ENCODE measurements at places on chromosomes 3 and 15.

- no peak for DNase-seq
Observed at GRCh38 chr3:181741417-181741816, 29.7 kb downstream of the SOX2 start.

DNA sequence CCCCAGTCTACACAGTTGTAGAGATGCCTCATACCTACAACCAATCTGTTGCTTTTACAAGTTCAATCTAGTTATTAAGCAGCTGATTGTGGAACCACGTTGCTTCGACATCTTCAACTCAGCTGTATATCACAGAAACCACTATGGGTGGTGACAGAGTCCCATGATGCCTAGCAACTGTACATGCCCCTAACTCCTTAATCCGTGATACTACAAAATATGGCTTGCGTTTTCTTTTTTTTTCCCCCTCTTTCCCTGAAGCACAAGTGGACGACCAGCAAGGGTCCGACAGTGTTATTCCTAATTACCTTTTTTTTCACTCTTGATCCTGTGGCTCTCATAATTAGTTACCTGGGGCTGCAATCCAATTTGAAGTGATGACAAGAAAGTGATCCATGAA lies 478.6 kb downstream of the FOXP1 start:
- no peak for DNase-seq

- DNase-seq: no peak
Observed at GRCh38 chr15:47796830-47797229, 79.5 kb downstream of the SEMA6D start.

DNA sequence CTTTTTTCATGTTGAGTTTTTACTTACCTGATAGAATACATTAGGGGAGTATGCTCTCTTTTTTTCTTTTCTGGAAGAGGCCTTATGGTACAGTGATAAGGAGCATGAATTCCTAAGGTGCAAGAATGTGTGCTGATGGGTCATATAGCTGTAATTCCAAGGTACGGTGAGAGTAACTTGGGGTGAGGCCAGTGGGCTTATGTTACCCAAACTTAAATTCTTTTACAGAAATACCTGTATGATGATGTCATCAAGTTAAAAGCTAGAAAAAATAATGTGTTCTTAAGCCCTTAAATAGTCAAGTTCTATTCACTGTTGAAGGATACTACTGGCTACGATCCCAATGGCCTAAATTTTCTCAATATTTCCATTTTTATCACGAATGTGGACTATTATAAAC lies 111.2 kb downstream of the GMPS start:
- no peak for DNase-seq

DNA sequence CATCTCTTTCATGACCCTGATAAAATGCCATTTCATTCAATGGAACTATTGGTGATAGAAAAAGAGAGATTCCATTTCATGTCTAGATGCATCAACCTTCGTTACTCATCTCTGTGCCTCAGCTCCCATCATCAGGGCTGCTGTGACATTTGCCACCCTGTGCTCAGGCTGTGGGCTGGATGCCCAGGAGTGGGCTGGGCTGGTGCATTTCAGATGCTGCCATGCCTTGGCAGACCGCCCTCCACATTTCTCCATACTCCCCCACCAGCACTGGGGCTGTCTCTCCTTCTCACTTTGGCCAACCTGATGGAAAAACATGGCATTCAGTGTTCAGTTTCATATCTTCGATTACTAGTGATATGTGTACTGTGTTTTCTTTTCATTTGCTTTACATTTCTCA lies 59.1 kb downstream of the DNASE1L3 start:
- DNase-seq: no peak

DNA sequence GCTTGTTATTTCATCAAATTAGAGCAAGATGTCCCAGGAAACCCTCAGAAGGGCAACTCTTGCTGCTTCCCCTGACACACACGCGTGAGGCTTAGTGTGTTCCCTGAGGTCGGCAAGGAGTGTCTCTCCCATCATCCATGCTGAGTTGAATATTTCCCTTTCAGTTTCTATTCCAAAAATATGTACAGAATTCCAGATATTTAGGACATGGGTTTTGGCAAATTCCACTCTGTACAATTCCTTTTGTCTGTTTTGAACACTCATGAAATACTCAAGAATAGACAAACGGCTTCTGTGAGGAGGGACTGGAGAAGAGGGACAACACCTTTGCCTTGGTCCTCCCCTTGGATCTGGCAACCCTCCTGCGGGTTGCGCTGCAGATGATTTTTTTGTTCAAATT lies 138.0 kb downstream of the DUT start:
- DNase-seq: no peak

DNA sequence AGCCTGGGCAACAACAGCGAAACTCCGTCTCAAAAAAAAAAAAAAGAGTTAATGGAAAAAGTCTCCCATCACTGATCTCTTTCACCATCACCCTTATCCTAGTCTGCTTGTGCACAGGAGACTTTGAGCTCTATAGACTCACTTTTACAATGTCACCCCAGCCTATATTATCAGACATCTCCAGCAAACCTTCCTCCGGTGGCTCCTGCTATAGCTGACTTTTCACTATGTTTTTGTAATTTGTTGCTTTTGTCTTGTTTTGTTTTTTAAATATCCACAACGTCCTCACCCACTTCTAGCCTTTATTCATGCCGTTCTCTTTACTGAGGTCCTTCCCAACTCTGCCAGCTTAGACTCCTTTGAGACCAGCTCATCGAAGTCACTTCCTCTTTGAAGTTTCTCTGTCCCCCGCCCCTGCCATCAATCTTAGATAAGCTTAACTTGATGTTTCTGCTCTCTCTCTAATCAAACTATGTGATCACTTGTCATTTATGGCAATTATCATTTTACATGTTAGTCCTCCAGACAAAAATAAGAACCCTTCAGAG lies 82.7 kb upstream of the CHD2 start:
- DNase-seq: no peak

GRCh38 chr3:118347396-118348168 lies 687.1 kb downstream of the IGSF11 start:
- no peak for DNase-seq

GRCh38 chr15:74180881-74181602 lies 7.5 kb downstream of the ISLR start:
- no peak for DNase-seq

- no peak for DNase-seq
Observed at GRCh38 chr15:71352765-71353164, 237.5 kb downstream of the THSD4 start.

DNA sequence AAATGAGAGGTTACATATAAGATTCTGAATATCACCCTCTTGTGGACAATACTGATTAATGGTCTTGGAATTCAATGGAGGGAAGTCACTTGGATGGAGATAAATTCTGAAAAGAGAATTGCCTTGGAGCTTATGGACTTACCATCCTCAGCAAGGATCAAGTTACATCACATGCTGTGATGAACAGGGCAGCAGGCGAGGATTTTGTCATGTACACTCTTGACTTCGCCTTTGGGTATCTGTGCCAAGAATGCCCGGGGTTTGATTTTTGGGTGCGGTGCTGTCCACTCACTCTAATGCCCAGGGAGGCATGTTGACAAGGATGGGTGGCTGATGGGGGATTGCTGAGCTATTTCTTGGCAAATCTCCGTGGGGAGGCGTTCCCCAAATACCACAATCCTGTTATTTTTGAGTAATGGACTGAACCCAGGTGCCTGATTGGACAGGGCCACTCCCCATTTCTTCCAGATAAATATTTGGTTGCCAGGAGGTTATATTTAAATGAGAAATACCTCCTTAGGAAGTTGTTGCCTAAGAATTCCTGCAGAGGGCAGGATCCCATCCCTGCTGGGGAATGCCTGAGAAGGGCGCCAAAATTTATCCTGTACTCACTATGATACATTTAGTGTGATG lies 96.3 kb downstream of the TPRG1 start:
- DNase-seq: no peak

- DNase-seq: no peak
Observed at GRCh38 chr3:144692488-144692887, 720.9 kb downstream of the DIPK2A start.

- no peak for DNase-seq
Observed at GRCh38 chr3:105139881-105140560, 226.7 kb upstream of the ALCAM start.
